ENCODE measurements at places on chromosomes 12 and 14.

DNA sequence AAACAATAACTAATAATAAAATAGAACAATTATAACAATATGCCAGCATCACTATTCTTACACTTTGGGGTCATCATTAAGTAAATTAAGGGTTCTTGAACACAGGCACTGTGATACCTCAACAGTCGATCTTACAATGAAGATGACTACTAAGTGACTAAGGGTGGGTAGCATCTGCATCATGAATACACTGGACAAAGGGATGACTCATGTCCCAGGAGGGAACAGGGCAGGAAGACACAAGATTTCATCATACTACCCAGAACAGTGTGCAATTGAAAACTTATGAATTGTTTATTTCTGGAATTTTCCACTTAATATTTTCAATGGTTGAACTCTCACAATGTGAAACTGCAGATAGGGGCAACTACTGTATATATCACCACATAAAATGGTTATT lies 19.7 kb downstream of the TSPAN19 start:
- DNase-seq = no peak

DNA sequence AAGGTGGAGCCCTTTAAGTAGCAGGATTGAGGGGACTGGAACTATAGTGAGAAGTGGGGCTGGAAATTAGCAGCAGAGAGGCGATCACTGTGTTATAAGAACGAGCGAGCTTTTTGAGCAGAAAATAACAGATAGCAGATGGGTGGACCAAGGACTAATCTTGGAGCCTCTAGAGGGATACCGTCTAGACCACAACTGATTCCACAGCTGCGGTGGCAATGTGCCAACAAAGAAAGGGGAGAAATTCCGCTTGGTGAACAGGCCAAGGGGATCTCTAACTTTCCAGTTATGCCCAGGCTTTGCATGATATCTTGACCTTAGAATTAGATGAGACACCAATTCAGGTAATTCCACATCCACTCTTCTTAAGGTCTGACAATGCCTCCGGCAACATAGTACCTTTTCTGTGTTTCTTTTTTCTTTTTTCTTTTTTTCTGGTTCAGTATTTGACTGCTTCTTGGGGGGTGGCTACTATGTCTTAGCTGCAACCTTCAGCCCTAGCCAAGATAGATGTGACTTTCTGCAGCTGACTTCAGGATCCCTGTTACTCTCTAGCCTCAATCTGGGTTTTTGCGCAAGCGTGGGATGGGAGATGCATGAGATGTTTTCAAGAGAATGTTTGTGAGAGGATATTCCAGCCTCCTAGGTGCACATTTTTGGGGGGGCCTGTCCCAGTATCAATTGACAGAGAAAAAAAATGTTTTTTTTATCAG lies 143.4 kb upstream of the CPSF6 start:
- DNase-seq = no peak

GRCh38 chr14:54852215-54852614 lies 50.4 kb downstream of the GCH1 start:
- no peak for DNase-seq

GRCh38 chr12:19856389-19856788 lies 417.1 kb downstream of the AEBP2 start:
- DNase-seq = no peak

- no peak for DNase-seq
Observed at GRCh38 chr14:58709949-58710348, 72.2 kb downstream of the DACT1 start.

DNA sequence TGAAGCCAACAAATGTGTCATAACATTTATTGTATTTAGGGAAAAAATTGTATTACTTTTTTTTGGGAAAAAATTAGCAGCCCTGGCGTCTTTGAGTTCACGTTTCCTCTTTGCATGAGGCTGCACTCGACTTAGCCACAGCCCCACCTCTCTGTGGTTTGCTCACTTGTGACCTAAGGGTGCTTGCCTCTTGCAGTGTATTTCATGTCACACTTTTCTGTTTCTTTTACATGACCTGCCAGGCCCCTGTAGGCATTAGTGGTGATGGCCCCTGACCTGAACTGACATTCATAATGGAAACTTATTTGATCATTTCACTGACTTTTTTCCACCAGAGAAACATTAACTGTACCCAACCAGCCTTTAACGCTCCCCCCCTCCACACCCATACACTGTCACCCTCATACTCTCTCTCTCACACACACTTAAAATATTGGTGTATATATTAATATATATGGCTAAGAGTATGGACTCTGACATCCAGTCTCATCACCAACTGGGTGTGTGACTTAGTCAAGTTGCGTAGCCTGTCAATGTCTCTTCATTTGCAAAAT lies 122.9 kb downstream of the PRKCH start:
- DNase-seq = no peak

- no peak for DNase-seq
Observed at GRCh38 chr12:57143454-57143853, 4.0 kb downstream of the LRP1-AS start.

GRCh38 chr12:41944216-41944615 lies 200.5 kb downstream of the GXYLT1 start:
- DNase-seq = no peak

GRCh38 chr14:99938896-99939295 lies 126.3 kb upstream of the EVL start:
- no peak for DNase-seq

GRCh38 chr12:76426160-76426559 lies 77.9 kb upstream of the BBS10 start:
- no peak for DNase-seq

- no peak for DNase-seq
Observed at GRCh38 chr14:96874127-96874526, 76.9 kb downstream of the VRK1 start.

GRCh38 chr12:104494137-104494792 lies 37.5 kb downstream of the CHST11 start:
- no peak for DNase-seq

- DNase-seq = no peak
Observed at GRCh38 chr14:68967459-68967940, 11.6 kb downstream of the ACTN1 start.

DNA sequence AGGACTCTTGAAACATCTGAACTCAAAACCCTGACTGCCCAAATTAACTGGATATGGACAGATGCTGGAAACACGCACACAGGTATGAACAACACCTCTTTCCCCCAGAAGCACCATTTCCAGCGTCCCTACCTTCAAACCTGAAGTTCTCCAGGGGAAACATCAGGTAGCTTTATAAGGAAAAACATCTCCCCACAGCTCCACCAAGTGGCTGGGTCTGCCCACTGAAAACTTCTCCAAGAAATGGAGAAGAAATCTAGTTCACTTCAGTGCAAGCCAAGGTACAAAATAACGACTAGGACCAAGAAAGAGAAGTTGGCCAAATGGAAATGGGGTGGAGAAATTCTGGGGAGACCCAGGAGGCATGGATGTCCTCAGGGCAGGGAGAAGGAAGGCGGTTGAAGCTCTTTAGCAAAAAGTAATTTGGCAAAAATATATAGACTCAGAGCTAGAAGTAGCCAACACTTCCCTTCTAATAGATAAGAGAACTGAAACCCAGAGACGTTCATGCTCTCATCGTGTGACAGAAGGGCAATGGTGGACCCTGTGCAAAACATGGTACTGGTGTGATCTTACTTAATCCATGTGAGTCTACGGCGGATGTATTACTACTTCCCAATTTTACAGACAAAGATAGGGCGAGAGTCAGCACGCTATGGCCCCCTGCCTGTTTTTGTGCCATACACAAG lies 10.5 kb upstream of the NUAK1 start:
- no peak for DNase-seq

GRCh38 chr14:90503582-90503981 lies 106.8 kb downstream of the CALM1 start:
- no peak for DNase-seq

DNA sequence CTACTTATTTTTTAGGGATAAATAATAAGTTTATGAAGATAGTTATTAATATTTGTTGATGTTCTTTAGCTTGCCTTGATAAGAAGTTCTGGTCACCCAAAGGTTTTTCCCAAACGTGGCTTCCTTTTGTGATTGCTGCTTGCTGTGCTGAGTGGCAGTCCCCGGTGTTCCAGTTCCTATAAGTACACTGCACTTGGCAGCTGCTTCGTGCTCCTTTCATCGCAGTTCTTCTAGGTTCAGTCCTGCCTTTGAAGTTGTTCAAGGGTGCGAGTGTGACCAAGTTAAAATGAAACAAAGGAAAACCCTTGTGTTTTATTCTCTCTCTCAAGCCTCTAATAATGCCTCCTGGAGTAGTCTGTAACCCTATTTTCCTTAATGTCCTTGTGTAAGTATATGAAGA lies 128.5 kb upstream of the ATF1 start:
- no peak for DNase-seq

DNA sequence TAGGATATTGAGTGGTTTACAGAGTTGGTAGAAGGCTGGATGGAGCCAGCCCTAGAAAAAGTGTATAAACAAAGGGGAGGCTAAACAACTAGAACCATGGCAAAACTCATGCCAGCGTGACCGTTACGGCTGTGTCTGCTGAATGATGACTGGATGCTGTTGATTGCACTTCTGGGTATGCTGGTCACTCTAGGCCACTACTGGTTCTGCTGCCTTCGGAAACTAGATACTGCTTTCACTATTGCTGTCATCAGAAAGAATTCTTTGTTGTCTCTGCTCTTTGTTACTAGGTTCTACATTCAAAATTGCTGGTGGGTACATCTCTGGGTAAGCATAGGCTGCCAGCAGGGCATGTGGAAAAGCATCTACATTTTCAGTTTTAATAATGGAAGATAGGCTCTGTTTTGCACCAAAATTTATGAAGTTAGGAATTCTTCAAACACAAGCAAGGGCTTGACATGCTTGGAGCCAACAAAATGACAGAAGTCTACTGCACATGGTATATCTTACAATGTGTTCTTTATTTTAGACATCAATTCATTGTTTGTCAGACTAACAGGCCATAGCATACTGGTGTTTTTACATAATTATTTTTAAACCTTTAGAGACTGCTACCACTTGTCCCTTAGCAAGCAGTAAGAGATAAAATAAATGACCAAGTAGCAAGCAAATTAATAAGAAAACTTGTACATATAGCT lies 15.4 kb downstream of the MON2 start:
- no peak for DNase-seq

GRCh38 chr12:93135286-93136239 lies 206.5 kb upstream of the EEA1 start:
- DNase-seq = no peak

DNA sequence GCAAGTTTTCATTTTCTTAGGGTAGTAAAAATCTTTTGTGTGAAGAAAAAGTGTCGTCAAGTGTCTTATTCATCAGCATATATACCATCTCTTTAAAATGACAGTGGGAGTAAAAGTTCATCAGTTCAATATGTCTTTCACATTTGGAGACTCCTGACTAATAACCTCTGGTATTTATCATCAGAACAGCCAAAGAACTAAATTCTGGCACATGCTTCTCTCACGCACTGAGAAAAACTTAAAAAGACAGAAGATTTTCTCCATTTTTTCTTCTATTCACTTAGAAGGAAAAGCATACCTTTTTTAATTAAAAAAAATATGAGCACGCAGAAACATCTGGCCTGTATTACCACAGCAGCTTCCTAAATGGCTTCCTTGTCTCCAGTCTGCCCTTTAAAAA lies 265.7 kb downstream of the AKAP6 start:
- DNase-seq = no peak

DNA sequence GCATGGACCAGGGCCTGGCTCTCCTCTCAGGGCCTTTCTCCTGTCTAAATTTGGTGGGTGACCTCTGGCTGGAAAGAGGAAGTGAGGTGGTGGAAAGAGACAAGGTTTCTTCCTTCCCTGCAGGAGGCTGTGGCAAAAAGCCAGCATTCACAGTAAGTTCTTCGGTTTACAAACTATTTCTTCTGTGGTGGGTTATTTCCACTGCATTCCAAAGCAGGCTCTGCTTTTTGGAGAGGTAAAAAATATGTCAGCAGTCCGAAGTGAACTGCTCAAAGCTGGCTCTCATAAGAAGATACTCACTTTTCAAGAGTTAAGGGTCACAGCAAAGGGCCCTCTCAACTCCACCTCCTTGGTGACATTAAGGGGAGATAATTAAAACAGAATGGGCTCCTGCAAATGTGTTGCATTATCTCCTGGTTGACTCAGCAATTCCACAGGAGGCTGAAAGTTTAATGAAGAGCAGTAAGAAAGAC lies 48.9 kb upstream of the POC1B start:
- no peak for DNase-seq

DNA sequence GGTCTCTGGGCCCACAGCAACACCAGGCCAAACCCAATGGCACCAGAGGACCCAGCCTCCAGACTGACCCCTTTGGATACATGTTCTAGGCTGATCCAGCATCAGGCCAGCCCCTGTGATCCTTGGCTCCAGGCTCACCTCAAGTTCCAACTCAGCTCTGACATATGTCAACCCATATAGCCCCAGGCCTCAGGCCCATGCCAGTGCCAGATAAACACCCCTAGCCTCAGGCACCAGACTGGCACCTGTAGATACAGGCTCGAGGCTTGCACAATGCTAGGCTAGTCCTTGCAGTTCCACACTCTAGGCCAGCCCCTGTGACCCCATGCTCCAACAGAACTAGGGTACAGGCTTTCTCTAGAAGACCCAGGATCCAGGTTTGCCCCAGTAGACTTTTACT lies 287.5 kb downstream of the KCNC2 start:
- DNase-seq = no peak

DNA sequence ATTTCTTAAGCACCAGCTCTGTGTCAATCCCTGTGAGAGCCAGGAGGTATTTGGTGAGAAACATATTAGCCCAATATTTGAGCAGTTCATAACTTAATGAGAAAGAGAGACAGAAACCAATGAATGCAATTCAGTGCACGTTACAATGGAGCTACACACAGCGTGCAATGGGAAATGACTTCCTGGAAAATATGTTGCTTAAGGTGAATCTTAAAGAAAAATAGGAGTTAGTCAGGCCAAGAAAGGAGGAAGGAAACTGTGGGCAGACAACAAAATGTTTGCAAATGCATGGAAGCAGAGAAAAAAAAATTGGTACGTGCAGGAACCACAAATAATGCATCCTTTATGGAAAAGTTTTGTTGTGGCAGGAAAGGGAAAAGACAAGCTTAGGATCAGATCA lies 481.7 kb downstream of the BCAT1 start:
- DNase-seq = no peak

DNA sequence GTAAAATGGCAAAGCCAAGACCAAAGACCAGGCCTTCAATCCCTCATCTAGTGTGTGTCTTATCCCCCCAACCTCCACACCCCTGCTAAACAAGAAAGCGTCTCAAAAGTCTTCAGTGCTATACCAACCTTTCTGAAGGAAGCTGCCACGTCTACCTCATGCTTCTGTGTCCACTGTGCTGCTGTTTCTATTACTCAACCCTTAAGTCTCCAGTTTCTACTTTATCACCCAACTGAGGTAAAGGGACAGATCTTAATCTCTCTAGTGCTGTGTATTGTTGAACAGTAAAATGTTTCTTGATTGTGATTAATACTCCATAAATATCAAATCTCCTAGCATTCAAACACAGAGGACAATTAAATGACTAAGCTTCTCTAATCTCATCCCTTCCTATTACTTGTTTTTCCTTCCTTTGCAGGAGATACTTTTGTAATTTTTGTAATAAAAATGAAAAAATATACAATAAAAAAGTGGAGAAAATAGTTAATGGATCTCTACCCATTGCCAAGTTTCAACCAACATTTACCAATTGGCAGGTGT lies 23.3 kb downstream of the BTBD7 start:
- DNase-seq = no peak

All from neural crest cell (in vitro differentiated cells).